ENCODE measurements at places on chromosomes 3 and 15.

DNA sequence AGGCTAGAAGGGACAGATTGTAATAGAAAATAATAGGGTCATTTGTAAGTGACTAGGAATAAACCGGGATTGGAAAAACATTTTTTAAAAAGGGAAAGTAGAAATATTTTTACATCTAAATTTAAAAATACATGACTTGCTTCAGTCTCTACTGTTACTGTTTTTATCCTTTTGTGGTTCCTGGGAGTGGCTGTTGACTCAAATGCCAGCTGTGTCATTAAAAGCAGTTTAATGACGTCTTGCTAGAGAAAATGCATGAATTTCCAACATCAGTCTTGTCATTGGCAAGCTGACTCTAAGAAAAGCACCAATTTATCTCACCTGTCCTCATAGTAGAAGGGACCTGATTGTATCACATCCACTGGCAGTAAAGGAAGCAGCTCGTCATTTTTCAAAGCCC lies 16.7 kb upstream of the LCMT2 start:
- H3K27me3 ChIP-seq: no peaks in the 10 kb centered on the region
- peaks cover 10% of the 10 kb centered on the region for H3K36me3 ChIP-seq
- no peak overlapping the region for H3K27ac ChIP-seq
- DNase-seq: no peak
- H3K4me3 ChIP-seq: no peak overlapping the region

DNA sequence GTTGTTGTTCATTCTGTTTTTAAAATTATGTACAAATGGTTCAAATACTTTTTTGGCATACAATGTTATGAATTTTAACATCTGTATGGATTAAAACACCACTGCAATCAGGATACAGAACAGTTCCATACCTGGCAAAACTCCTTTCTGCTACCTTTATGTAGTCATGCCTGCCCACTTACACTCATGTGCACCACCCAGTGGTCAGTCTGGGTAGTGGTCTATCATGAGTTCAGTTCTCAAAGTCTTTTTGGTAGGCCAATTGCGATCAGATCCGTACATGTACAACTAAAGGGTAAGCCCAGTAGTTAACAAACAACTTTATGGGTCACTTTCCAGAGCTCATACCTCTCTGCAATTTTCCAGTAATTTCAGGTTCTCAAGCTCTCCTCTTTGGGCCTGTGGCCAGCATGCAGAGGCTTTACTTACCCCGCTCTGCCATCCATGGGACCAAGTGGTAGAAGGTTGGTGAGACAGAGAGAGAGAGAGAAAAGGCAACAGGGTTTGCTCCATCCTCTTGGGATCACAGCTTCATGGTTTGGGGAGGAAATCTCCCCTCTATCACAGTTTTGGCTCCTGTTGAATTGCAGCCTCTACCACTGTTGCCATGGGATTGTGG lies 63.9 kb upstream of the FAM98B start:
- H3K4me3 ChIP-seq: no peak overlapping the region
- no peaks in the 10 kb centered on the region for H3K27me3 ChIP-seq
- H3K4me1 ChIP-seq: no peaks in the 10 kb centered on the region
- no peak overlapping the region for H3K27ac ChIP-seq

DNA sequence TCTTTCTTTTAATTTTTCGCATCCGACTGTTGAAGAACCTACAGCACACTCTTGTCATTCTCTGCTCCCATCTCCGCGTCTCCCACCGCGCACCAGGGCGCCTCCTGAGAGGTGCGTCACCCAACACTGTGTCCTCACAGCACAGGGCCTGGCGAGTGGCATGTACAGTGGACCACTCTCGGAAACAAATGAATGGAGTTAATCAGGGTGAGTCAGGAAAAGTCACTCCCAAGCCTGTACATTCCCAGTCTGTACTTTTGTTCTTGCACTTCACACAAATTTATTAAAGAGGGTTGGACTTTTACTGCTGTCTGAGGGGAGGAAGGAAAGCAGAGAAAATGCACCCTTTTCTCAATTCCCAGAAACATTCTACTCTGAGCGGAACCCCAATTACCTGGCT lies 625 bp downstream of the COL6A6 start:
- peak overlapping the region; percentile 57 for H3K4me3 ChIP-seq
- no peak overlapping the region for H3K27ac ChIP-seq
- peaks cover 60% of the 10 kb centered on the region for H3K27me3 ChIP-seq
- H3K36me3 ChIP-seq: no peaks in the 10 kb centered on the region

DNA sequence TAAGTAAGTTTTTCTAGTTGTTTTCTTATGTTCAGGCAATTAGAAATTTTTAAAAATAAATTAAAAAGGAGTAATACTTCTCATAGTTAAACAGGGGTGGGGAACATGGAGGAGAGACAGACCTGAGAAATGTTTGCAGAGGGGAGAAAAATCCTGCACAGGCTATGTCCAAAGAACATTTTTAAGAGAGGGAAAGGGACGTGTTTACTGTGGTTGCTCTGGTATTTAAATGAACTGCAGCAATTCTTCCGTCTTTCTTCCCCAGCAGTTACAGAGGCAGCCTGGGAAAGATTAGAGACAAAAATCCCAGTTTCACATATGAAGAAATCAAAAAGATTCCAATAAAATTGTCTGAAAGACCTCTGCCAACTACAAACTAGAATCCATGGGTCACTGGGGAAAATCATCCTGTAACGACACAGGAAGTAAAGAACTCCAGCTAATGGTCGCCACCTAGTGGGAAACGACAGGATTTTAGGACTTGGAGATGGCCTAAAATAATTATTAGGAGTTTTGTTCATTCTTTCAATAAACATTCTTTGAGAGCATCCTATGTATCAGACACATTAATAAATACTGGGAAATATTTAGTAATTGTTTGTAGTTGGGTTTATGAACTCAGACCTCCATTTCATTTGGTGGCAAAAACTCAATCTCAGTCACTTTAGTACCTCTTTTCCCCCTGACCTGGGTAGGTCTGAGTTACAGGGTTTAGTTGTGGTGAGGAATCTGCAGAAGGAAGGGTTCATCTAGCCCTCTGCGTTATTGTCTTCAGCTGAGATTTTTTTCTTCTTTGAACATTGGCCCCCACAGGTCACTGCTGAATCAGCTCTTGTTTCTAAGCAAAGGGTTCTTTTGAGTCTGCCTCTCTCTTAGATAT lies 69.9 kb upstream of the GOLIM4 start:
- no peaks in the 10 kb centered on the region for H3K36me3 ChIP-seq
- H3K4me1 ChIP-seq: no peaks in the 10 kb centered on the region
- H3K27me3 ChIP-seq: no peaks in the 10 kb centered on the region
- no peak overlapping the region for H3K4me3 ChIP-seq
- DNase-seq: peak; percentile 76

DNA sequence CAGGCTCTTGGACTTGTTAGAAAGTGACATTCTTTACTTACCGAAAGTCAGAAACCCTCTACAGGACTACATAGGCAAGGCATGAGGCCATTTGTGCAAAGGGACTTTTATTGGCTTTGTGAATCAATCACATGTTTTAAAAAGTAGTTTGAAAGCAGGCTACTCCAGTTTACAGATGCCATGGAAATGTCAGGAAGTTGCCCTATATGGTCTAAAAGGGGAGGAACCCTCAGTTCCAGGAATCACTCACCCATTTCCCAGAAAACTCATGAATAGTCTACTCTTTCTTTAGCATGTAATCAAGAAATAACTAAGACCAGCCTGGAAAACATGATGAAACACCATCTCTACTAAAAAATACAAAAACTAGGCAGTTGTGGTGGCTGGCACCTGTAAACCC lies 51.0 kb upstream of the MKRN3 start:
- H3K36me3 ChIP-seq: no peaks in the 10 kb centered on the region
- no peaks in the 10 kb centered on the region for H3K4me1 ChIP-seq
- no peak overlapping the region for H3K27ac ChIP-seq
- no peak for DNase-seq
- no peak overlapping the region for H3K4me3 ChIP-seq

GRCh38 chr3:187334904-187335303 lies 33.3 kb upstream of the RTP4 start:
- no peaks in the 10 kb centered on the region for H3K36me3 ChIP-seq
- peaks cover 9% of the 10 kb centered on the region for H3K4me1 ChIP-seq
- H3K4me3 ChIP-seq: no peak overlapping the region

DNA sequence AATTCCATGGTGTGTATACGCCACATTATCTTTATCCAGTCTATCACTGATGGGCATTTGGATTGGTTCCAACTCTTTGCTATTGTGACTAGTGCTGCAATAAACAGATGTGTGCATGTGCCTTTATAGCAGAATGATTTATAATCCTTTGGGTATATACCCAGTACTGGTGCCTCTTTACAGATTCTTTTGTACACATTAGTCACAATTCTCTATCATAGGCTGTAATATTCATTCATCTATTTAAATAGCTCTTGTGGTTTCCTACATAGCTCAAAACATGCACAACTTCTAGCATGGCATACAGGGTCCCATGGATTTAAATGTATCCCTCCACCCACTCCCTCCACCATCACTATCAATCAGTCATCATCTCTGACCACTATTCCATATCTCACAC lies 324.1 kb upstream of the CADM2 start:
- H3K4me3 ChIP-seq: no peak overlapping the region
- DNase-seq: no peak
- no peaks in the 10 kb centered on the region for H3K4me1 ChIP-seq
- no peaks in the 10 kb centered on the region for H3K36me3 ChIP-seq
- no peaks in the 10 kb centered on the region for H3K27me3 ChIP-seq

GRCh38 chr3:51311055-51311454 lies 74.0 kb upstream of the MANF start:
- peaks cover 7% of the 10 kb centered on the region for H3K4me1 ChIP-seq
- peak; percentile 34 for DNase-seq
- peaks cover 8% of the 10 kb centered on the region for H3K36me3 ChIP-seq
- H3K27ac ChIP-seq: no peak overlapping the region
- H3K27me3 ChIP-seq: no peaks in the 10 kb centered on the region
- H3K4me3 ChIP-seq: no peak overlapping the region
